ENCODE measurements at places on chromosomes 5 and 9.

- peaks cover 6% of the 10 kb centered on the region for H3K27me3 ChIP-seq
- H3K36me3 ChIP-seq = no peaks in the 10 kb centered on the region
- no peak overlapping the region for H3K4me3 ChIP-seq
- no peak for DNase-seq
These were observed 209.4 kb upstream of the IL12B start for GRCh38 chr5:159539678-159540077.

DNA sequence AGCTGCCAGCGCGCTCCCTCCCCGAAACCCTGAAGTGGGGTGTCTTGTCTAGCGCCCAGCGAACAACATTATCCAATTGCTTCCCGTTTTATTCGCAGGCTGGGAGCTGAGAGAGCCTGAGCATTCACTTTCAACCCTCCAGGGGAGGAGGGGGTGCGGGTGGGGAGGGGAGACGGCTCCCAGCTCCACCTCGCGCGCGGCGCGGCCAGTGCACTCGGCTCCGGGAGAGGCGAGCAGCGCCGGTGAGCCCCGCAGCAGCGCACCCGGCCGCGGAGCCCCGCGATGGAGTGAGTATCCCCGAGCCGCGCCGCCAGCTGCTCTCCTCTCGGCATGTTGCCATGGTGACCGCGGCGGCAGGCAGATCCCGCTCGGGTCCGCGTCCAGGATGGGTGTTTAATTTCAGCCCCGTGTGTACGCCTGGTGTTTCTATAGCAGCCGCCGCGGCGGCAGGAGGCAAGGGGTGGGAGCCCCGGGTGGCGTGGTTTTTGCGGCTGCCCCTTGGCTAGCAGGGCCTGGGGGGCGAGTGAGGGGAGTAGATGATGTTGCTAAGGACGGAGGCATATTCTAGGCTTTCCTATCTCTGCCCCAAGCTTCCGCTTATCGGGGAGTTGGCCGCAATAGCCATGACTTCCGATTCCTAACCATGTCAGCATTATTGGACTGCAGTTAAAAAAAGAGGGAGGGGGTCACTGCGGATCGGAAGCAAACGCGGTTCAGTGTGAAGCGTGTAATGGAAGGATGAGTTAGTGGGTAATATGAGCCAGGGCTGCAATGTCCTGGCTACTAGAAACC, 139.2 kb upstream of the PALM2AKAP2 start:
- H3K4me3 ChIP-seq = peak overlapping the region; percentile 73
- DNase-seq = peak; percentile 95
- H3K27me3 ChIP-seq = peaks cover 7% of the 10 kb centered on the region
- H3K27ac ChIP-seq = no peak overlapping the region
- H3K4me1 ChIP-seq = peaks cover 14% of the 10 kb centered on the region

- peaks cover 3% of the 10 kb centered on the region for H3K4me1 ChIP-seq
- H3K27me3 ChIP-seq = peaks cover 25% of the 10 kb centered on the region
- H3K27ac ChIP-seq = no peak overlapping the region
- no peak for DNase-seq
- no peak overlapping the region for H3K4me3 ChIP-seq
These were observed 28.7 kb downstream of the DMRT3 start for GRCh38 chr9:1005043-1005667.

GRCh38 chr5:9480499-9480898, 65.4 kb downstream of the SEMA5A start:
- H3K27me3 ChIP-seq = no peaks in the 10 kb centered on the region
- peaks cover 51% of the 10 kb centered on the region for H3K4me1 ChIP-seq
- H3K36me3 ChIP-seq = peaks cover 12% of the 10 kb centered on the region

DNA sequence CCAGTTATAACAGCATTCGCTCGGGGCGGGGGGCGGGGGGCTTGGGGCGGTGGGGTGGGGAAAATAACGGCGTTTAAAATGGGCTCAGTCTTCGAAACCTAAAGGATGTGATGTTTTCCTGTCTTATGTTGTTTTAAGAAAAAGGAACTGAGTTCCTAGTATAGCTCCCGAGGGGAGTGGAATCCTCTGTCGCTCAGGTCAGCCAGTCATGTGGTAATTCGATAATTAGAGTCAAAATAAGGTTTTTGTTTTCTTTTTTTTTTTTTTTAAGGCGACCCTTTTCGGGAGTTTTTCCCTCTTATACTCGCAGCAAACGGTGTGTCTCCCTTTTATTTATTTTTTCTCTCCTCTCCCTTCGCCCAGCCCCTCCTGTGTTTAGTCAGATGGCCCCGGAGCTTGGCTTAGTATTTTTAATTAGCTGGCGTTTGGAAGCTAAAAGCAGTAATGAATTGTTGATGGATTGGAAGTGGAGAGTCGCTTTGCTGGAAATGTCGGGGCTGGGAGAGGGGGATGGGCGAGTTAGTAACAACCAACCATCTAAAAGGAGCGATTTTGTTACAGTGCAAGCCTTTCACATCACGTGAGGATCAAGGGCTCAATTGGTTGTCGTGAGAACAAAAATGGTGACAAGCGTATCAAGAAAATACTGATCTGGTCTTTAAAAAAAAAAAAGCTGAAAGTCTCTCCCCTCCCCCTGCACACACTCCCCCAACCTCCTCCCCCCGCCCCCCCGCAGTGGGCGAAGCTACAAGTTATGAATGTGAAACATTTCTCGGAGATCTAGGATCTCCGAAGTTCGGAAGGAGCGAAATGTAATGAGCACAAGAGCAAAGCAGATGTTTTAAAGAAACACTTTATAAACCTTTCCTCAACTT, 714 bp upstream of the ZNF608 start:
- no peak overlapping the region for H3K27ac ChIP-seq
- H3K27me3 ChIP-seq = no peaks in the 10 kb centered on the region
- H3K4me1 ChIP-seq = peaks cover 18% of the 10 kb centered on the region
- H3K36me3 ChIP-seq = no peaks in the 10 kb centered on the region
- DNase-seq = no peak
- no peak overlapping the region for H3K4me3 ChIP-seq

All from chondrocyte (in vitro differentiated cells).